Jurkat, Clone E6-1 (cell line): ENCODE measurements at places on chromosomes 11 and 22.

- DNase-seq: no peak
Measured at GRCh38 chr11:128053981-128054931, 533.1 kb downstream of the ETS1 start.

DNA sequence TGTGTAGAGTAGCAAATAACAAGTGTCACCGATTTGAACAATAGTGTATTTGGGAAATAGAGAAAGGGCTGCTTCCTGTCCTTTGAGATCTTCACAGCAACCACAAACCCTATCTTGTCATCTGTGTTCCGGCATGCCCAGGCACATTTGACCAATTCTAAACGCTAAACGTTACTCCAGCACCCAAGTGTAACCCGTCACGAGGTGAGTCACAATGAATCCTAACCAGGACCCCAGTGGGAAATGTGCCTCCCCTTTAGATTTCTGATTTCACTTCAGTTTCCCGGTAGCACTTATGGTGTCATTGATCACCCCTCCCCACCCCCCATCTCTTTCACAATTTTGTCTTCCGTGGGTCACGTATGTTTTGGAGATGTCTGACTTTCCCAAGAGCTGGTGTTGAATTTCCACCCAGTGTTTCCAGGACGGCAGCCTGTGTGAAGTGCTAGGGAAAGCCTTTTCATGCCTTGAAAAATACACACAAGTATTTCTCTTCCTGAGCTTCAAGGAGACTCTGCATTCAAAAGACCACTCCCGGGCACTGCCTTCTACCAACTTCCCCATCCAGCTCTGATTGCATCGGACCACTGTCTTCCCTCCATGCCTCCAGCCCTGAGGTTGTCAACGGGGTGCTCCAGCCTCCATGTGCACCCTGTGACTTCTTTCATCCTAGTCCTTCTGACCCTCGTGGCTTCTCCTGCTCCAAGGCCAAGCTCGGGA is 10.5 kb upstream of the C11orf24 start:
- DNase-seq: peak; percentile 49

DNA sequence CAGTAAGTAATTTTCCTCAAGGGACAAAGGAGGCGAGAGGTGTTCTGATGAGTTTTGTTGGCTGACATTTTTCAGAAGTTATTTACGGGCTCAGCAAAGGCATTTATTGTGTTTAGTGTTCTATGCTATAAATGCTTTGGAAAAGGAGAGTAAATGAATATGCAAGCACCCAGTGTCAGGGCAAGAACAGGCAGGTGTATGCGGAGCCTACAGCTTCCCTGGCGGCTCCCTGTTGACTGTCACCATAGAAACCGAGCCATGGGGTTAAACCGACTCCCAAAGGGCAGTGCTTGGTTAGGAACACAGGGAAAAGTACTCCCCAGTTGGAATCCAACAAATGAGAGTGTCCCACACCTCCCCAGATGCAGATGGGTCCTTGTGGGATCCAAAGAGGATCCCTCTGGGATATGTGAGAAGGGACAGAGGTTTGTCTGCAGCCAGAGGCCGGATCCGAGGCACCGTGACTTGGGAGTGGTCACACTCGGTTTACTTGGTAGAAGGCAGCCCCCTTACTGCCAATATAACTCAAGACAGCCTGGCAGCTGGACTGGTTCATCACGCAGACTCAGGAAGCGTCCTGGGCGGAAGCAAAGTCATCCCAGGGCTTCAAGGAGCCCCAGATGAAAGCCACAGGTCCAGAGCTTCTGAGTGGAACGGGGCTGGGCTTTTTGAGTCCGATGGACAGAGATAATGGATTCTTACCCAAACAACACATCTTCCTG is 329.7 kb downstream of the CTTN start:
- DNase-seq: no peak

DNA sequence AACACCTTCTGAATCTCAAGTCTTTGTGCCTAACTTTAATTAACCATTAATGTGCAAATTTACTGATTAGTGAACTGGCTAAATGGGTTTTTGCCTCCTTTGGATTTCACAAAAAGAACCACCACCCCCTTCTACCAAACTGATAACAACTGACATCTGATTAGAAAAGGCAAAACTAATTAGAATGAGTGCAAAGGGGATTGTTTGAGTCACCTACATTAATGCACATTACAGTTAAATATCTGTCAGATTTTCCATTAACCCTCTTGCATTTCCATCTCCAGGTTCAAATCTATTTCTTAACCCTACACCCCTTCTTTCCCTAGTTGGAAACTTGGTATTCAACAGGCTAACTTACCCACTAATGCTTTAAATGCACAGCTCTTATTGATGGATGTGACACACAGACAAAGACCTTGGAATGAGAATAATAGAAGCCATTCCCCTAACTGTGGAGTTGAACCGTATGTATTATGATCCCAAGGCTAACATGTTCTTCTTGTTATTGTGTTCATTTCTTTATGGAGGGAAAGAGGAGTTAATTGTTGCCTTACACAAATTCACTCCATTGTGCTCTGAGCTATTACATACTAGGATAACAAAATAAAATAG is 161.5 kb upstream of the MTMR2 start:
- DNase-seq: no peak

DNA sequence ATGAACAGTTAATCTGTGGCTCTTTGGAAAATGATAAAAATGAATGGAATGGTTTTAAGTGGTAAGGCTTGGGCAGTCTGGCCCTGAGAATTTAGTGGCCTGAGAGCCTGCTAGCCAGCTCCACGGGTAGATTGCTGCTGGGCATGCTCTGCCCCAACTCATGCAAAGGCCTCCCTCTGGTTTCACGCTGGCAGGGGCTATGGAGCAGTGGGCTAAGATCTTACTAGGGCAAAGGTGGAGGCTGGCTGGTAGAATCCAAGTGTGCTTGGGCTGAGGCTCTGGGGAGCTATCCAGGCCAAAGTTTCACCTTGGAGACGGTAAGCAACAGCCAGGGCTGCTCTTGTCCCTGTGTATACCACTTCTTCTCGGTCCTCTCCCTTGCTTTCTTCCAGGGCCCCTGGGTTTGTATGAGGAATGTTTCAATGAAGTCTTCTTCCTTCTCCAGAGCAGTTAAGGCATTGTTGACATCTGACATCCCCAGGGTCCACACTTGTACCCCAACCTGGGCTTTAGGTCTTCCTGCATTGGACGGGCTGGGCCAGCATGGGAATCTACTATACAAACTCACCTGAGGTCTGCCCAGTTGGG is 27.4 kb downstream of the UBE2L3 start:
- DNase-seq: no peak

- no peak for DNase-seq
Measured at GRCh38 chr11:99683933-99684332, 663.2 kb downstream of the CNTN5 start.

DNA sequence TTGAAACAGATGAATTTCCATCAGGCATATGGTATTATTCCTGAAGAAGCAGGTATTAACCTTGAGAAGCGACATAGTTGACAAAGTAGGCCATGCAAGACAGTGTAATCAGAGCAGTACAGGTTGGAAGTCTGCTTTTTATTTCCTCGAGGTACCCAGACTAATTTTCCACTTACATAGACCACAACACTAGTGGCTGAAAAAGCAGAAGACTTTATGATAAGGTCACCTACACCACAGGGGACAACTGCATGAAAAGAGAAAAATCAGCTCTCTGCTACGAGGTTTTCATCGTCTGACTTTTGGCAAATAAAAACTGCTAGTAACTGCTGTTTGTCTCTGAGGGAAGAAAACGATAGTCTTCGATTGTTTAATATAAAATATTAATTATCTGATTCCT is 77.5 kb downstream of the CNTN5 start:
- no peak for DNase-seq

DNA sequence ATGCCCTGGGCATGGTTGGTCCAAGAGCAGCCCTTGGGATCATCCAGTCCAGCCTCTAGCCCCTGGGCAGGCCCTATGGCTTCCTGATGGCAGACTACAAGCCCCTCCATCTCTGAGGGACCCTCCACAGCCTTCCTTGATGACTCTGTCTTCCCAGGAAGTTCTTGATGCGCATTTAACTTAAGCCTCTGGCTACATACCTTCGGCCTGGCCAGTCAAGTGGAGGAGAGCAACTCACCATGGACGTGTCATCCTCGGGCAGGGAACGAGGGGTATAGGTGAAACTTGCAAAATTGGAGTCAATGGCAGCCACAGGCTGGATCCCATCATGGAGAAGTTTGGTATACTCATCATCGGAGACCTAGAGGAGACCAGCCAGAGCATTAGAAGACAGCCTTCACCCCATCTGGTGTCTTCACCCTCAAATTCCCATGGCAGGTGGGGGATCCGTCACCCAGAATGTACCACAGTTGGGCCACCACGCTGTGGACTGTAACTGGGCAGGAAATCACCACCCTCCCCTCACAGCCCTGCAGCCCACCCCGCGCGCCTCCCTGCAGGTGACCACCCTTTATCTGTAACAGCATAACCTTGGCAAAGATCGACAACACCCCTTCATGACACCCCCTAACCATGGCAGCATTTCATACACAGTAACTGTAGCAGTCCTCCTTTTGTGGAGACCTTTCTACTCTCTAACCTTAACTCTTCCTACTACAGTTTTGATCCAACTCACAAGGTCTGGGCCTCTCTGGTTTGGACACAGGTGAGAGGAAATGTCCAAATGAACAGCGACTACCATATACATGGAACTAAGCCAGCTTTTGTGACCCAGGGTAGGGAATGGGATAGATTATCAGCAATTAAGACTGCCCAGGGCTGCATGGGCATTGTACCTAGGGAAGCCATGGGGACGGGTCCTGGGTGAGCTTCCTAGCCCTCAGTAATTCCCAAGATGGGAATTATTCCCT is 91.7 kb downstream of the PDE2A start:
- no peak for DNase-seq

DNA sequence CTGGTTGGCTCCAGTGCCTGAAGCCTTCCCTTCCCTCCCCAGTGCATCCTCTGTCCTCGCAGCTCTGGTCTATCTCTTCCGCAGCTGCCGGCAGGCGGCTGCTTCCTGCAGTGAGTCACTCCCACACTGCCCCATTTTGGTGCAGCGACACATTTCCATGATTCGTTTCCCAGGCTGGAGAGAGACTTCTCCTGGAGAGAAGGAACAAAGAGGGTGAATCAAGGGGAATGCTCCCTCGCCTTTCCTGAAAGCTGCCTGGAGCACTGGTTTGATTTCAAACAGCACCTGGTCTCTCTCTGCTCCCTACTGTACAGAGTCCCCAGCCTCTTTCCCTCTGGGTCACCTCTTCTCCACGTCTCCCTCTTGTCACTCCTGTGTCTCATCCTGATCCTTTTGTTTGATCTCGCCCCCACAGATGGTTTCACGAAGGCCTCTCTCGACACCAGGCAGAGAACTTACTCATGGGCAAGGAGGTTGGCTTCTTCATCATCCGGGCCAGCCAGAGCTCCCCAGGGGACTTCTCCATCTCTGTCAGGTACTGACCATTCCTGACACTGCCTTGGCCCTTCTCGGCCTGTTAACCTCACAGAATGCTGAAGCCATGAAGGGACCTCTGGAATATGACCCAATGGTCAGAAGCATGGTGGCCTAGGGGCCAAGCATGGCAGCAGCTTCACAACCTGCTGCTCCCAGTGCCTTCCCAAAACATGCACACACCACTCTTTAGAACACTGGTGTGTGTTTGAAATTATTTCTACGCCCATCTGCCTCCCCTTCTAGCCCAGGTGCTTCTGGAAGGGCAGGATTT is at the start of gene TMA7B:
Gene TMA7B (plus strand): TSS at position 758 of the 808 bp plus-strand sequence. CDS start 3,978 bp downstream, outside the sequence.
- DNase-seq: no peak

GRCh38 chr11:2576111-2576510 is 123.7 kb downstream of the KCNQ1OT1 start:
- DNase-seq: no peak

DNA sequence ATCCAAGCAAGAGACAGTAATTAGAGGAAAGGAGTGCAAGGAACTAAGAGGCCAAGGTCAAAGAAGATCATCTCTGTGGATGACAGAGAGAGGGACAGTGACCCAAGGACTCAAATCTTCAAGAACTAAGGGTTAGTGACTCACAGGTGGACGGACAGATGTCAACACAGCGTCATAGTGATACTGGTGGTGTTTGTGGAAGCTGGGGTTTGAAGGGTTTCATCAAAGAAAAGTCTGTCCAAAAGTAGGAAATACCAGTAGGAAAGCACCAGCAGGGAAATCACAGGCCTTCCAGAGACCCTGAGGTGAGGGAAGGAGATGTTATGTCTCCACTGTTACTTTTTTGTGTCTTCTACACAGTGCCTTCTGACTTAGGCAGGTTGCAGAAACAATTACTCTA is 32.2 kb downstream of the IL10RA start:
- no peak for DNase-seq

GRCh38 chr11:47857892-47858543 is 9.9 kb upstream of the NUP160 start:
- no peak for DNase-seq

DNA sequence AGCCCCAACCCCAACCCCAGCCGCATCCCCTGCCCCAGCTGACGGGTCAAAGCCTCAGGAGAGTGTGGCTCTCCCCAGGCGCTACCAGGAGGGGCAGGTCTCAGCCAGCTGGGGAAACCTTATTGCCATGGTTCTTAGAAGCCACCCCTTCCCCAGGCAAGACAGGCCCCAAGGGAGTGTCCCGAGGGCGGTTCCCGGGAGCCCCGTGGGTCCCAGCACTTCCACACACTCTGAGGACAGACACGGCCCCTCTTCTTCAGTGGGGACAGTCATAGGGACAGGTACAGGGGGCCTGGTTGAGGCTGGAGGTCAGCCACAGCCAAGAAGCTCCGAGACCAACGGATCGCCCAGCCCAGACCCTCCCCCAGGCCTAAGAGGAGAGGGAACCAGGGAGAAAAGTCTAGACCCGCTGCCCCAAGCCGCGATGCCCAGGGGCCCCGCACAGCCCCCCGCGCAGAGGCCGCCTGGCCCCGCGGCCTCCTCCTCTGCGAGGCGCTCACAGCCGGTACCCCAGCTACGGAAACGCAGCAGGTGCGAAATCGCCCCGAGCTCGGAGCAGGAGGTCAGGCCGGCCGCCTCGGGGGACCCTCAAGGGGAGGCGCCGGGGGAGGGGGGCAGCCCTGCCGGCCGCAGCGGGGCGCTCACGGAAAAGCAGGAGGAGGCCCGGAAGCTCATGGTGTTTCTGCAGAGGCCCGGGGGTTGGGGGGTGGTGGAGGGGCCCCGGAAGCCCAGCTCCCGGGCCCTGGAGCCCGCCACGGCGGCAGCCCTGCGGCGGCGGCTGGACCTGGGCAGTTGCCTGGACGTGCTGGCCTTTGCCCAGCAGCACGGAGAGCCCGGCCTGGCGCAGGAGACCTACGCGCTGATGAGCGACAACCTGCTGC is 2.6 kb downstream of the KLHDC7B start:
- DNase-seq: no peak

DNA sequence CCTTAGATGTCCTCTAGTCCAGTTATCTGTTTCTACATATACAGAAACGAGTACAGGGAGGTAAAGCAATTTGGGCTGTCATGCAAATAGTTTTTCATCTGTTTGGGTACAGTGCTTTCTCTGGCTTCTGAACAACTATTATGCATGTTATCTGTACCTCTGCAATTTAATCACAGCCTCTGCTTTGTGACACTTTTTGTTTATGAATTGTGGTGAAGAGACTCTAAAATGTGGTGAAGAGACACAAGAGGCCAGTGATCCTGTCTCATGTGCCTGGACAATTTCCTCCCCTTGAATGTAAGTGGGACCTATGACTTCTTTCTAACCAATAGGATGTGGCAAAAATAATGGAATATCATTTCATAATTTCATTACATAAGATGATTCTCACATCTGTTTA is 130.3 kb upstream of the ARHGAP42 start:
- DNase-seq: no peak
